Natural killer cell (primary cell): ENCODE measurements at places on chromosomes 2 and 18. TPM values are rescaled to one million over a fixed set of nuclear protein-coding genes. Genes with fewer than 3 reads are reported as not detected.

DNA sequence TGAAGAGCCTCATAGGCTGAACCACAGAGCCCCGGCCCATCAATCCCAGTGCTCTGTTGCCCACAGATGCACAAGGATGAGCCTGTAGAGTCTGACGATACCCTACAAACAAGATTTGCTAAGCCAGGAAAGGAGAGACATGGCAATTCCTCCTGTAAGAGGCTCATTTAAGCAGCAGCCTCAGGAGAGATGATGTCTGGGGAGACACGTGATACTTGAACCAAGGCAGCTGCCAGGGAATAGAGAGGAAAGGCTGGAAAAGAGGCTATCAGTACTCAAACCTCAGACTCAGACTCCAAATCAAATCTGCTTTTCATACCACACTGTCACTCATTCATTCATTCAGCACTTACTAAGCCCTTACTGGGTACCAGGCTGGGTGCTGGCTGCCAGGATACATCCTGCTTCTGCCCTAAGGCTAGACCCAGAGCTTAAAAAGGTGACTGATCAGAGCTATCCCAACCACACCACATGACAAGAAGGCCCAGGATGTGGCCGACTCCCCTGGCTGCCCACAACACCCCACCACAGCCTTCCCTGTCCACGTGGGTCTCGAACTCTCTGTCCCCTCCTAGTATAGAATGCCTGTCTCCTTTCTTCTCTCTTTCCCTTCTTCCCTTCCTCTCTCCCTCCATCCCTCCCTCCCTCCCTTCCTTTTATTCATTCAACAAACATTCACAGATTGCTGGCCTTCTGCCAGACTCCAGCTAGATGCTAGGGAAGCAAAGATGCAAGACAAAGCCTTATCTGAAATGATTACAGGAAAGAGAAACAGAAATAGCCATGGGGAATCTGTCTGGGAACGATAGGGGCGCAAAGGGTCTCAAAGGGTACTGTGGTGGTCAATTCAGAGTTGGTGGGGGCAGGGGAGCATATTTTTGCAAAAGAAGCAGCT is 23.4 kb upstream of the KCNK3 start:
- DNase-seq = no peak

DNA sequence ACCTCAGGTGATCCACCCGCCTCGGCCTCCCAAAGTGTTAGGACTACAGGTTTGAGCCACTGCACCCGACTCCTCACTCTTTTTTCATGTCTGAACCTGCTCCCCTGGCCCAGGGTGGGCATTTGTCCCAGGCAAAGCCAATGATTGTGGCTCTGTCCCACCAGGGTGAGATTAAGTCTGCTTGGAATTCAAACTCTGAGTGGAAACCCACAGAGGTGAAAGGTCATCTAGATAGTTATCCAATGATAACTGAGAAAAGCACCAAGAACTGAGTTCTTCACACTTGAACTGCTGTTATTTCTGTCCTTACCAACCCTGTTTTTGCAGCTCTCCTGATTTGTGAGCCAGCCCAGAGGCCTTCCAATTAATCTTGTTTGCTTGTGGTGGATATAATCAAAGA is 62.4 kb upstream of the ACVR1 start:
- DNase-seq = no peak

Gene RAB17
- not detected for total RNA-seq

Gene GPATCH11
- 18.2 TPM for total RNA-seq
